ENCODE measurements at places on chromosomes 6 and 20.

- DNase-seq = no peak
These were observed 45.9 kb downstream of the TBXT start for GRCh38 chr6:166121726-166122125.

- no peak for DNase-seq
These were observed 23.5 kb downstream of the MAPK14 start for GRCh38 chr6:36050947-36051710.

- DNase-seq = no peak
These were observed 69.2 kb downstream of the SLC23A2 start for GRCh38 chr20:4932061-4932460.

GRCh38 chr6:165755583-165755982 lies 92.5 kb upstream of the PDE10A start:
- no peak for DNase-seq

- DNase-seq = no peak
These were observed 23.1 kb downstream of the CMTR1 start for GRCh38 chr6:37456126-37456525.

DNA sequence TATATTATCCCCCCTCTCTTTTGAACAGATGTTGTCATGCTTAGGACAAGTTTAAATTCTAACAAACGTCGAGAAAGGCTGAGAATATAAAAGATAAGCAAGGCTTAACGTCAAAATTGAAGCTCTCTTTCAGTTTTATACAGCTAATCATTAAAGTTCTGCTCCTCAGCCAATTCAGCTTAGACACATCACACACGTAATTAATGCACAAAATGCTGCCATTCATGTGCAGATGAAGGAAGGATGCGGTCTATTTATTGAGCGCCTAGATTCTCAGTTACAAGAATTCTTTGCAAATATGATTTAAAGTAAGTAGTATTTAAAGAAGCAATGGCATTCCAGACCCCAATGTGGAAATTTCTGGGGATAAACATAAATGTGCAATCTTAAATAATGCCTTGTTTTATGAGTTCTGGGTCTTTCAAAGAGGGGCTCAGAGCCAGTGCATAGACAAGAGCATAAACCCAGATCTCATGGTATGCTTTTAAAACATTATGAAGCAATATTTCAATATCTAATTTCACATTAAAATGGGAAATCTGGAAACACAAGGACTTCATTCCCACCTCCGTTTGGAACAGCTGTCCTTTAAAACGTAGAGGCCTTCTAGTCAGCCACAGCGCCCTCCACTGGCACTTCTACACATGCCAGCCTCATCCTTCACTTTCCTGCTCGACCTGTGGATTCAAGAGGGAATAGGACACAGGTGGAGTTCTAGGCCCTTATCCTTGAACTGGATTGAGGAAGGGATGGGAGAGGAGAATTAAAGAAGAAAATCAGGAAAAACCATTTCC lies 85.8 kb downstream of the LYRM4 start:
- no peak for DNase-seq
